ENCODE measurements at places on chromosomes 7 and 10.

- DNase-seq = no peak
These were observed at the start of gene UTF1 for GRCh38 chr10:133230044-133230361. Gene UTF1, plus strand, starts transcription at chr10:133230217. Its CDS starts 72 bp downstream, at chr10:133230289.

DNA sequence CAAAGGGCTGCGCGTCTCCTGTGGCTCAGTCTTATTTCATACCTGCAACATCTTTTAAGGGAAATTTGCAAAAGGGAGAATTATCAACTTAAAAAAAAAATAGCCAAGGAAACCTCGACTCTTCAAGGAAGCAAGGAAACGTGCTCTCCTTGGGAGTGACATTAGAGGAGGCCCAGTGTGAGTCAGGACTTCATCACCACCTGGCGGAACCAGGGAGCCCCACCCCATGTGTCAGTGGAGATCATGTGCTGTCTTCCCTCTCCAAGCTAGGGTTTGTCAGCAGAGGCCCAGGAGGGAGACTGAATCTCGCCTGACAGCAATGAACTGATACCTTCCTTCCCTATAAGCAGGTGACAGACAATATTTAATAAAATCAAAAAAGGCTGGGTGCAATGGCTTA lies 28.9 kb downstream of the POR start:
- peak; percentile 52 for DNase-seq

DNA sequence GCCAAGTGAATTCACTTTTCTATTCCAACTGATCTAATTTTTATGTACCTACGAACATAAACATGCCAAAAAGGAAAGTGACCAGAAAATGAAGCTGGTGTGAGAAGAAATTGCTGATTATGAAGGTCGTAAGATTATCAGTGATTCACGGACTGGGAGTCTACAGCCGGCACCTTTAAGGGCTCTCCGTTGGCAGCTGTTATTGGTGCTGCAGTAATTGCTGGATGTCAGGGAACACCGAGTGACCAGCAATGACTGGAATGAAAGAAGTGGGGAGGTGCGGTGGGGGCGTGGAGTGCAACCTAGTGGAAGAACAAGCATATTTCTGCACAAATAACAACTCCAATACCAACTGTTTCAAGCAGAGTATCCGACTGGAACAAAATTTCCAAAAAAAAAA lies 109.8 kb upstream of the TARP start:
- no peak for DNase-seq

DNA sequence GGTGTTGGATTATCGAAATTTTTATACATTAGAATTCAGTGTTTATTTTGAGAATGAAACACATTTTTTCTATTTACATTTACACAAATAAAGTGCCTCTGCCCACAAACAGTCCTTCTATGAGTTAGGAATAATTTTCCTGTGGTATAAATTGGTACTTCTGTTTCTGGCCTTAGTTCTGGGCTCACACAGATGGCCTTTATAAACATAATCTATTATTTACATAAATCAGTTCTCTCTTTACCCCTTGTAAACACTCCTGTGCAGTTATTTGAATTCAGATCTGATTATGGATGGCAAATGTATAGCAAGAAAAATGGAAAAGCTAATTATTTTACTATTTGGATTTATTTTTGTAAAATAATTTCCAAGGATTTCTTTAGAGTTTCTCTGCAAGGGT lies 143.2 kb downstream of the PRKG1 start:
- no peak for DNase-seq

GRCh38 chr7:26657686-26658388 lies 206.6 kb downstream of the SKAP2 start:
- DNase-seq = no peak

- no peak for DNase-seq
These were observed 172.0 kb downstream of the PRPF18 start for GRCh38 chr10:13758756-13759155.

DNA sequence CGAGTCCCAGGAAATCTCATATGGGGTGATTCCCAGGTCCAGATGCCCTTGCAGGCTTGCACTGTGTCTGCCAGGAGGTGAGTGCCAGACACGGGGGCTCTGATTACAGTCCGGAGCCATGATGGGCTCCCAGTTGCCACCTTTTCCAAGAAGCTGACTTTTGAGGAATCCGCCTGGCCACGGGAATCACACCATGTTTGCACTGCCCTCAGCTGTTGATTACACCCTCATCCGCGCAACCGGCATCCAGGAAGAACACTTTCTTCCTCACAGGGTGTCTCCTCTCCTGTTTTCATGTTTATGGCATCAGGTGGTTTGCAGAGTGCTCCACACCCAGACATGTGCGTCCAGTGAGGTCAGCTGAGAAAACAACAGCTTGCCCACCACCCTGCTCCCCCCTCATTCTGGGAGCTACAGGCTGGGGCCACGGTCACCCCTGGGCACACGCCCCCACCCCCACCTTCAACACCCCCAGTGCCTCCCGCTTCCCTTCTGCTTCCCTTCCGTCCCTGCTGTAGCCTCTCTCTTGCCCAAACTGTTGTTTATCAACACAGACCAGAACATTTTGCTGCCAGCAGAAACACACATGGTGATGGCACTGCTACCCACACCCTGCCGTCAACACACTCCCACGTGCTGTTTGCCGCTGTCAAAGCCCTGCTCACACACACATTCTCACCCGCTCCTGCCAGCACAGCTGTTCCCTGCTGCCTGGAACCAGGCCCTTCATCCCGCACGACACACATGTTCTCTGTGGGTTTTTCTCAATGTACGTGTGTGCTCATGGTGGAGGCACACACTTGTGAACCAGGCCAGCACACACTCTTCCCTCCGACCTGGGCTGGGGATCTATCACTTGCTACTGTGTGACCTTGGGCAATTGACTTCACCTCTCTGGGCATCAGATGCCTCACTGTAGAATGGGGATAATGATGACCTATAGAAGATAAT lies 35.8 kb downstream of the DDIT4 start:
- peak; percentile 84 for DNase-seq

GRCh38 chr7:98079891-98080648 lies 26.6 kb upstream of the LMTK2 start:
- DNase-seq = no peak

GRCh38 chr7:105376908-105377533 lies 11.7 kb downstream of the SRPK2 start:
- no peak for DNase-seq

- no peak for DNase-seq
These were observed 156.0 kb downstream of the PLCE1 start for GRCh38 chr10:94149702-94150101.

DNA sequence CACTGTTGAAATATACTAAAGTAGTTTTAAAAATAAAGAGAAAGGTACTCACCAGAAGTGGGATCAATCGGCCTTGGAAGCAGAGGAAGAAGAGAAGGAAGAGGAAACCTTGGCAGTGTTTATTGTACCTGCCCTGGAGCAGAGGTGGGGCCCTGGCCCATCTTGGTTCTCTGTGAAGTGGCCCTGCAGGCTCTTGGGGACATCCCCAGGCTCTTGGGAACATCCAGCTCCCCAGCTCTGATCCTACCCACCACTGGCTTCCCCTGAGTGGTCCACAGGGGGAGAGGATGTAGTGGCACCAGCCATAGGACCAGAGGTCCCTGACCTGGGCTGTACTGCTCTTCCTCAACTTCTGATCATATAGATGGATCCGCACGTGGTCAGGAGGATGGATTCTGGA lies 22.3 kb upstream of the RET start:
- no peak for DNase-seq

DNA sequence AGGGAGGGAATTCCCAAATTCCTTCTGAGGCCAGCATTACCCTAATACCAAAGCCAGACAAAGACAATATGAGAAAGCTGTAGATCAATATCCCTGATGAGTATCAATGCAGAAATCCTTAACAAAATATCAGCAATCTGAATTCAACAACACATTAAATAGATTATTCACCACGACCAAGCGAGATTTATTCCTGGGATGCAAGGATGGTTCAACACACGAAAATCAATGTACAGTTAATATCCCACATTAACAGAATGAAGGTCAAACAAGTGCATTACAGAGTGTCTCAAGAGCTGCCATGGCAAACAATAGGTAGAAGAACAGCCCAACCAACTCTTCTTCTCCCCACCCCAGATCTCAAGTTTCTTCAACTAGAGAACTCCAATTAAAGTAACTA lies 6.1 kb downstream of the ECD start:
- DNase-seq = no peak

DNA sequence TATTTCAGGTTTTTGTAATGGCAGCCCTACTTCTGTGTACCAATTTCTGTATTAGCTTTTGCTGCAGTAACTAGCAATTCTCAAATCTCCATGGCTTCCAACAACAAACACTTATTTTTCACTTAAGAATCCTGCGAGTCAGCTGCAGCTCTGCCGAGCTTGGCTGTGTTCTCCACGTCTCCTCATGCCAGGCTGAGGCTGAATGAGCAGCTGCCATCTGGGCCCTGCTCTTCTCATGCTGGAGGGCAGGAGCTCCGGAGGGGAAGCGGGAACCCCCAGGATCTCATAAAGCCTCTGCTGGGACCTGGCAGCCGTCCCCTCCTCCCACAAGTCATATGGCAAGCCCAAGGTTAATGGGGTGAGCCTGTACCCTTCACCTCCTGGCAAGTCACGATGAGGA lies 591.1 kb downstream of the SDK1 start:
- no peak for DNase-seq

Data from suppressor macrophage (primary cell).